ENCODE measurements at places on chromosomes 5 and 9. TPM values are rescaled to one million over a fixed set of nuclear protein-coding genes. Genes with fewer than 3 reads are reported as not detected.

Gene RNF183
- not detected for total RNA-seq

Gene KCNMB1
- total RNA-seq, result not detected

Gene PCDHA3
- under 0.01 TPM for total RNA-seq

Gene ASTN2
- 6.8 TPM for total RNA-seq

Gene TMEM215
- total RNA-seq, result not detected

Gene DEPDC1B
- 10.0 TPM for total RNA-seq

All from IMR-90 (cell line).